ENCODE measurements at places on chromosomes 11 and 22. TPM values are rescaled to one million over a fixed set of nuclear protein-coding genes. Genes with fewer than 3 reads are reported as not detected.

The ARHGAP32 gene
- 1.8 TPM for total RNA-seq

The PARVG gene
- total RNA-seq, result 0.16 TPM

The OR10D3 gene
- not detected for total RNA-seq

The HINFP gene
- total RNA-seq, result 11.8 TPM

The HBD gene
- not detected for total RNA-seq

The PLEKHB1 gene
- total RNA-seq, result 1.6 TPM

The SLC22A8 gene
- not detected for total RNA-seq

Data from bladder microvascular endothelial cell (primary cell).